Stimulated activated CD4-positive, alpha-beta T cell treated with anti-CD3 and anti-CD28 coated beads, Interleukin-1b, Interleukin-23, amount 100 ng/mL, for 1 hour (primary cell): ENCODE measurements at places on chromosomes 12 and 14.

DNA sequence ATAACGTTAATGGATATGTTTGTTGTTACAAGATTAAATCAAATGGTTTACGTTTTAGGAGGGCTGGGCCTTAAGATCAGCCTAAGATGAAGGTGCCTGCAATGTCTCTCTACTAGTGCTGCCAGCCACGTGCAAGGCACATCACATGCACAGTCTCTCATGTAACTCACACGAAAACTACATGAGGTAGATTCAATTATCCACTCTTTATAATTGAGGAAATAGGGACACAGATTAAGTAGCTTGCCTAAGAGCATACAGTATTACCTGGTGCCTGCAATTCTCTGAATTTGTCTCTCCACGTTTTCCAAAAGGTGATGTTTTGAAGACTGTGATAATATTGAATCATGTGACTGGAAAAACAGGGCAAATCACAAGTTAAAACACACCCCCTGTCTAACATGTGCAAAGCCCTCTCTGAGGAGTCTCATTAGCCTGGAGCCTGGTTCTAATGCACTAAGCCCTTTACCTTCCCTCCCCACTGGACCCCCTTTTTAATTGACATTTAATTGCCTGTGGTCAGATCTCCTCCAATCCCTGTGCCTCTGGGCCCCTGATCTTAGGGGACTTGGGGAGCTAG lies 14.6 kb upstream of the ATP2A2 start:
- DNase-seq: no peak

DNA sequence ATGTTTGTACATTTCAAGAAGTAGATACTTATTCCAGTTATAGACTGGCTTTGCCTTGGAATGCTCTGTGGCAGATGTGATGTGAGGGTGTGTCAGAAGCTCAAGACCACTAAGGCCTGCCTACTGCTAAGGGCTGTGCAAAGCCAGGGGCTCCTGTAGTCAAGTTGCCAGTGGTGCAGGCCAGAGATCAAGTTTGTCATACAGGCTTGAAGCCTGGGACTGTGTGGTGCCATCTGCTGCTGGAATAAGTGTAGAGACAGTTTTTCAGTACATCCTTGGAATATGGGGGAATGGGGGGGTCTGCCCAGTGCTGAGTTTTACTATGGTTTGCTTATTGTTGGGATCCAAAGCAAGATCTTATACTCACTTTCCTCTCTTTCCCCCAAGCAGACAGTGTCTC lies 649.9 kb upstream of the FOXG1 start:
- DNase-seq: no peak

- no peak for DNase-seq
These were observed 30.3 kb downstream of the CCDC88C start for GRCh38 chr14:91387169-91387835.

- no peak for DNase-seq
These were observed 74.9 kb downstream of the PCNX1 start for GRCh38 chr14:70982200-70982599.

DNA sequence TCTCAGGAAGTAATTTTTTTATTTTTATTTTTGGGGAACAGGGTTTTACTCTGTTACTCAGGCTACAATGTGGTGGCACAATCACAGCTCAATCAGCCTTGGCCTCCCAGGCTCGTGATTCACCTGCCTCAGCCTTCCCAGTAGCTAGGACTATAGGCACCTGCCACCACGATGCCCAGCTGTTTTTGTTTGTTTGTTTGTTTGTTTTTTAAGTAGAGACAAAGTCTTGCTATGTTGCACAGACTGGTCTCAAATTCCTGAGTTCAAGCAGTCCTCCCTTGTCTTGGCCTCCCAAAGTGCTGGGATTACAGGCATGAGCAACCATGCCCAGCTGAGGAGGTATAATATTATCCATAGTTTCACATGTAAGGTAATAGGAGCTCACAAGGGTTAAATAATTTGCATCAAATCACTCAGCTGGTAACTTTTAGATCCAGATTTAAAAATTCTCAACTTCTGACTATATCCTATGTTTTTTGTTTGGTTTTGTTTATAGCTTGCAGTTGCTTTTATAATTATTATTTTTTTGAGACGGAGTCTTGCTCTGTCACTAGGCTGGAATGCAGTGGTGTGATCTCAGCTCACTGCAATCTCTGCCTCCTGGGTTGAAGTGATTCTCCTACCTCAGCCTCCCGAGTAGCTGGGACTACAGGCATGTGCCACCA lies 629.3 kb downstream of the DIO2 start:
- DNase-seq: no peak

- no peak for DNase-seq
These were observed 5.0 kb downstream of the TMEM116 start for GRCh38 chr12:112007945-112008344.

DNA sequence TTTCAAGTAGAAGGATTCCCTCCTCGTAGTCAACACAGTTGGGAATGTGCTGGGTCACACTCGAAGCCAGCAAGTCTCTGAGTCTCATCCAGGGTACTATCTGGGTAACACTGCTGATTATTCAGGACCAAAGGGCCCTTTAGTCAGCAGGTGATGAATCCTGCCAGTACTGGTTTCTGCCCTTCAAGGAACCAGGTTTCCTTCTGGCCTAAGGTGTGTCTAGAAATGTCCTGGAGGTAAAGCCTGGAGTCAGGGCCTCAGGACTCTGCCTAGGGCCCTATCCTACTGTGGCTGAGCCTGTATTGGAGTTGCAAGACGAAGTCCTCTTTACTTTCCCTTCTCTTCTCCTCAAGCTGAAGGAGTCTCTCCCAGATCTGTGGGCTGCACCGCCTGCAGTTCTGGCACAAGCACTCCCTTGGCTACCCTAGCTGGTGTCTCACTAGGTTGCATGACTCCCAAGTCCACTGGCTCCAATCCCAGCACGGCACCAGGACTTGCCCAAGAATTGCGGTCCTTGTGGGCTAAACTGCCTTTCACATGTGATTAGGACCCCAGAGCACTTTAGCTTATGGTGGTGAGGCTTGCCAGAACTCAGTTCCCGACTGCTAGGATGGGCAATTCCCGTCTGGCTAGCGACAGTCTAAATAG lies 193.7 kb upstream of the PDE3A start:
- DNase-seq: no peak

- no peak for DNase-seq
These were observed 42.9 kb upstream of the VRK1 start for GRCh38 chr14:96754162-96754844.

DNA sequence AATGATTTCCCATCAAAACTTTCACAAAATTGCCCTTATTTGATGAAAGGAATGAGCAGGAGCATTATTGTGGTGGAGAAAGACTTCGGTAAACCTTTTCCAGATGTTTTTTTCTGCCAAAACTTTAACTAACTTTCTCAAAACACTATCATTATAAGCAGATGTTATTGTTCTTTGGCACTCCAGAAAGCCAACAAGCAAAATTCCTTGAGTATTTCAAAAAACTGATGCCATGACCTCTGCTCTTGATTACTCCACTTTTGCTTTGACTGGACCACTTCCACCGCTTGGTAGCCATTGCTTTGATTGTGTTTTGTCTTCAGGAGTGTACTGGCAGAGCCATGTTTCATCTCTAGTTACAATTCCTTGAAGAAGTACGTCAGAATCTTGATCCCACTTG lies 29.7 kb upstream of the RAB21 start:
- DNase-seq: no peak

GRCh38 chr14:100677554-100678468 lies 48.9 kb upstream of the DLK1 start:
- DNase-seq: no peak

DNA sequence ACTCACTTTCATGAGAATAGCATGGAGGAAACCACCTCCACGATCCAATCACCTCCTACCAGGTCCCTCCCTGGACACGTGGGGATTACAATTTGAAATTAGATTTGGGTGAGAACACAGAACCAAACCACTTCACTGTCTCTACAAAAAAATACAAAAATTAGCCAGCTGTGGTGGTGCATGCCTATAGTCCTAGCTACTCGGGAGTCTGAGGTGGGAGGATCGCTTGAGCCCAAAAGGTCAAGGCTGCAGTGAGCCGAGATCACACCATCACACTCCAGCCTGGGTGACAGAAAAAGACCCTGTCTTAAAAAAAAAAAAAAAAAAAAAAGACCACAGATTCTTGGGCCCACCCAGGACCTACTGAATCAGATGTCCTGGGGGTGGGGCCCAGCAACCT lies 28.3 kb downstream of the BRI3BP start:
- DNase-seq: no peak

DNA sequence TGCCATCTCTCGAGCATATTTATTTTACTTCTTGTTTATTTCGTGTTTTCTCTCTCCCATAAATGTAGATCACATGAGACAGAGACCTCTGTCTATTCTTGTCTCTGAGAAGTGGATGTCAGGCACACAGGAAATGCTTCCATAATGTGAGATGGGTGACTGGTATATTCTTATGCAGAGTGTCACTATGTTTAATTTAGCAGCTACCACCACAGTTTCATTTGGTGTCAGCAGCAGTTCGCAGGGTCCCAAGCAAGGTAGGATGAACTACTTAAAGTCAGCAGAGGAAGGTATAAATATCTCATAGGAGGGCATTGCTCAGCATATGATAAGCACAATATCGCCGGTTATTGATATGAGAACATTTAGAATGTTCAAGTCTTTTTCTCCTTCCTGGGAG lies 180.9 kb upstream of the CNTN1 start:
- no peak for DNase-seq

- DNase-seq: no peak
These were observed 321.1 kb downstream of the NPAS3 start for GRCh38 chr14:33259764-33260163.

DNA sequence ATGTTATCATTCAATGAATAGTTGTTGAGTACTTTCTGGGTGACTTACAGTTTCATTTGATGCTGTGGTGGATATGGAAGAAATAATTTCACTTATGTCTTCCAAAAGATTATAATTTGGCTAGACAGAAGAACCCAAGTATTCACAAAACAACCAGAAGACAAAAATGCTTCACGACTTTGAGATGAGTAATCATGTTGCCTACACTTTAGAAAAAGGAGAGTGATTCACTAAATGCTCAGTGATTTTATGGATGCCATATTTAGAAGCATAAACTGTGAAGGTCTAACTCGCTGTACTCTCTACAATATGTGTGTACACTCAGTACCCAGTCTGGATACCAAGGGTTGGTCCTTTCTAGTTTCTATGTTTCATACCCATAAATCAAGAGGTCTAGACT lies 101.3 kb upstream of the E2F7 start:
- no peak for DNase-seq

- no peak for DNase-seq
These were observed 303.8 kb downstream of the TMEM121 start for GRCh38 chr14:105830171-105830570.

GRCh38 chr14:67918838-67919237 lies 99.3 kb downstream of the RAD51B start:
- no peak for DNase-seq

GRCh38 chr12:127241072-127241817 lies 1025.7 kb upstream of the TMEM132C start:
- DNase-seq: no peak
